ENCODE measurements at places on chromosomes 1 and 21.

DNA sequence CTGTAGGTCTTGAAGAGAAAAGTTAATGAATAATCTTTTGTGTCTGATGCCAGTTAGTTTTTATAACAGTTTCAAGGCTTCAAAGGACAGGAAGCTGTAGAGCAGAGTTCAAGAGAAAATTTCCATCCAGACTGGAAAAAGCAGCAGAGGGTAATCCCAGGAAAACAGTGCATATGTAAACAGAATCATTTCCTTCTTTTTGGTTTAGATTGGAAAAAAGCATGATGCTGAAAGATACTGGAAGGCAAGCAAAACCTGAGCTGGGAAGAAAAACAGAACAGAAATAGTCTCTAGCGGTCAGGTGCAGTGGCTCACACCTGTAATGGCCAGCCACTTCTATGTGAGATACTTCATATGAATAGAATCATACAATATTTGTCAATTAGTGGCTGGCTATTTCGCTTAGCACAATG, 71.9 kb downstream of the ZSWIM5 start:
- DNase-seq, result no peak

GRCh38 chr1:77978969-77979876, at the start of gene FUBP1:
Gene FUBP1 (minus strand): TSS chr1:77979072. CDS start chr1:77979004, 68 bp downstream.
- DNase-seq, result peak; percentile 98

DNA sequence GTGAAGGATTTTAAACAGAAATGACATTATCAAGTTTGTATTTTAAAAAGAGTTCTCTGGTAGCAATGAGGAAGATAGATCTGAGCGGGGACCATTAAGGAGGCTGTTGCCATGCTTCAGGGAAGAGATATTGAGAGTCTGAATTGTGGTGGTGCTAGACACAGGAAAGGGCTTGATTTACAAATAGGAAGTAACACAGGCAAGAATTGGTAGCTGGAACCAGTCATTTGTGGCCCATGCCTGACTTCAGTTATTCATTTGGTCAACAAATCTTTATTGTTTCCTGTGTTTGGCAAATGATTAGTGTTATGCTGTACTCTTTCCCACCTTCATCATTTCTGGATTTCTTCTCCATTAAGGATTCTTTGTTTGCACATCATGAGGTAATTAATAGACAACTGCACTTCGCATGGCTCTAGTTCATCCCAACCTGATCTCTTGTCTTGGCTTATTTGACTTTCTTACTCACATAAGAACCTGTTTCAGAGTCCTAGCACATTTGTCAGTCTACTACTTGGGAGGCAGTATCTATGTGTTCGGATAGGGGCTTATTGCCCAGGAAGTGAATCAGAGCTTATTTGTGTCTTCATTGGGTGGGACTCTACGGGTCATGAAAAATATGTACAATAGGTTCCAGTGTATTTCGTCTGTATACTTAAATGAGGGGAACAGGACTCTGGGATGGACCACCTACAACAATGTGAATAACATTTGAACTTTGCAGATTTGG, 32.3 kb downstream of the EEIG2 start:
- peak; percentile 64 for DNase-seq

DNA sequence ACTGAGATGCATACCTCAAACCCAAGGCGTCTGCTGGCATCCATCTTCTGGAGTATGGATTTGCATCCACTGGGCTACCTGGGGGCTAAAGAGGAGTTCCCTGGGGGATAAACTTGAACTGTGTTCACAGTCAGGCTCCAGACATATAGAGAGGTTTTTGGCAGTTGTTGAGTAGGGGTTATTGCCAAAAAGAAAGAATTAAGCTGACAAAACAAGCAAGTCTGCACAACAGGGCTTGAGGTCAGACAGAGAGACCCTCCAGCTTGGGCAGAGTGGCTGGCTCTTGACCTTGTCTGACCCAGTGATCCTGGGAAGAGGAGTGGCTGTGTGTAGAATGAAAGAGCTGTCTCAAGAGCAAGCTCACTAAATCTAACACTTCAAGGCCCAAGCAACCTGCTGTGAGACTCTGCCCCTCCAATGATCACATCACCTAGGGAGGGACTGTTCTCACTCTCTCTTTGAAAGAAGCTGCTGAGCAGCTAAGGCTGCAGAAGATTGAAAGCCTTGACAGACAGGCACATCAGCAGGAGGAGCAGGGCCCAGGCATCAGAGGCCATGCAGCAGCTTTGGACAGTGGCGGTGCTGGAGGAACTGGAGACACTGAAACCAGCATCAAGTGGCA, 61.5 kb downstream of the SYT2 start:
- no peak for DNase-seq

DNA sequence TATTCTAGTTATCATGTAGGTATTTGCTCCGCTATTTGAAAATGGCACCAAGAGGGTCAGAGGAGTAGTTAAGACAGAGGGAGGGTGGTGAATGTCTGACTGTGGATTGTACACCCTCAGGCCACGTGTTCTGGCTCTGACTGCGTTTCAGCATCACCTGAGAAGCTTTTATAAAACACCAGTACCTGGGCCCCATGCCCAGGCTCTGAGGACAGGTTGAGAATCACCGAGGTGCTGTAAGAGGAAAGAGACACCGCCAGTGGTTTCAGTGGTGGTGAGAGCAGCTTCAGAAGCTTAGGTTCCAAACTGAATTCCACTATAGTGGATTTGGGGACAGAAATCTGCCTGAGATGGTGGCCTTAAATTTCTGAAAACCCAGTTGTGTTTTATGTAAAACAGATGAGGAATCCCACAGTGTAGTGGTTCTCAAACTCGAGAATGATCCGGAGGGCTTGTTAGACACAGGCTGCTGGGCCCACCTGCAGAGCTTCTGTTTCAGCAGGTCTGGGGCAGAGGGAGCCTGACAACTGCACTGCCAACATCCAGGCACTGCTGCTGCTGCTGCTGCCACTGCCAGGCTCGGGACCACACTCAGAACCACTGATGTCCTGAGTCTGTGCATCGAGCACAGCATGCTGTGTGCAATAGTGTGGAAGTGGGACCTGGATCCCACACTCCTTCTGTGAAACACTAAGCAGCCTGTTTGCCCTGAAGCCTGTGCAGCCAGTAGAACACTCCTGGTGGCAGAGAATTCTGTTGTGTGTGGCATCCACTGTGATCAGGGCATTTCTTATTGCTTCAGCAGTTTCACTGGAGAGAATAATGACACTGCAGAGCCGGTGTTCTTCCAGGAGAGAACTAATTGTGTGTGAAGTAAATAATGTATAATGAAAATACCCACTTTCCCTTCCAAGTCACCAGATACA, 98.7 kb downstream of the SUSD4 start:
- no peak for DNase-seq

All from activated CD4-positive, alpha-beta T cell treated with anti-CD3 and anti-CD28 coated beads, Interleukin-10, Interleukin-2, amounts not matched to agents 100 ng/mL and 50 ng/mL, durations not matched to agents 16 hours and 8 hours (primary cell).